Inflammatory macrophage treated with lipopolysaccharide for 1 hour (primary cell): ENCODE measurements at places on chromosomes 5 and 9.
A peak's percentile ranks its signal among the peaks of the same experiment; 100 is the strongest.

DNA sequence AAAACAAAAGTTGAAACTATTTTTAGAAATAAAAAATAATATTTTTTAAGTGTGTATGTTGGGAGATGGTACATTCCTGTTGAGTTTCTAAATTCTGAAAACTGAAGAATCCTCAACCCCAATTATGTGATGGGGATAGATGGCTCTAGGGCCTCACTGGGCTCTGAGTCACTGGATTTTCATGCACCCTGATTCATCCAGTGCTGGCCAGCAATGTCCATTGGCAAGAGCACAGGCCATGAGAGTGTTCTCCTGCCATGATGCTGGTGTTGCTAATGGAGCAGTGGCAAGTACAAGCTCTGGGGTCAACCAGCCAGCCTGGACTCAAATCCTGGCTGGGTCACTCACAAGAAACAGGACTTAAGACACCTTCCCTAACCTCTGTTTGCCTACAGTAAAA lies 23.3 kb downstream of the SMIM23 start:
- DNase-seq, result no peak

DNA sequence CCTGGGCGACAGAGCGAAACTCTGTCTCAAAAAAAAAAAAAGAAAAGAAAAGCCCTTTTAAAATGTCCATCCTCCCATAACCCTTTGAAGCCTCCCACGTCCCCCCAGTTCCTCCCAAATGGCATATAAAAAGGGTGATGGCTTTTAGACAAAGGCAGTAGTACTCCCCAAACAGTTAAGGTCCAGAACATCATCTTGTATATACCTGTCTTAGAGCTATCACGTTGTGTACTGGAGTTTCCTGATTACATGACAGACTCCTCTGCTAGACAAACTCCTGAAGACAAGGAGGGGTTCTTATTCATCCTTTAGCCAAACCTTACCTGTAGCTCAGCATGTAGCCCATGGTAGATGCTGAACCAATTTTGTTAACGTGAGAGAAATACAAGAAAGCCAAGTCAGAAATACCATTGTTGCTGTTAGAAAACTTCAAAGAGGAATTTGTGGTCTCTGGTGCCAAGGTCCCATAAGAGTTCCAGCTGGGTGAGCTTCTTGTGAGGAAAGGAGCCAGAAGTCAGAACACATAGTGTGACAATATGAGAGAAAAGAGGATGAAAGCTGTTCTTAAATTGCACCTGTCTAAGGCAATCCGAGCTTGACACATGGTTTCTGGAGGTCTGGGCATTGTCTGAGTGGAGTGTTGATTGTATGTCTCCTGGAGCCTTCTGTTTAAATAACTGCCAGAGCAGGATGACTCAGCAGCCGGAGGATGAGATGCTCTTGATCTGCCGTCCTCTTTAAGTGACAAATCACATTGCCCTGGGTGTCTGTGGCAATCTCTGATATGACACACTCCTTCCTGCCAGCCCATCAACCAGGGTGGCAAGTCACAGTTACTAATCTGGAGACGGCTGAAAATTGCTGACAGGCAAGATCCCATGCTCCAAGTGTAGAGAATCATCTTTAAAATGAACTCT lies 69.1 kb downstream of the ARRDC3 start:
- DNase-seq, result peak; percentile 99

DNA sequence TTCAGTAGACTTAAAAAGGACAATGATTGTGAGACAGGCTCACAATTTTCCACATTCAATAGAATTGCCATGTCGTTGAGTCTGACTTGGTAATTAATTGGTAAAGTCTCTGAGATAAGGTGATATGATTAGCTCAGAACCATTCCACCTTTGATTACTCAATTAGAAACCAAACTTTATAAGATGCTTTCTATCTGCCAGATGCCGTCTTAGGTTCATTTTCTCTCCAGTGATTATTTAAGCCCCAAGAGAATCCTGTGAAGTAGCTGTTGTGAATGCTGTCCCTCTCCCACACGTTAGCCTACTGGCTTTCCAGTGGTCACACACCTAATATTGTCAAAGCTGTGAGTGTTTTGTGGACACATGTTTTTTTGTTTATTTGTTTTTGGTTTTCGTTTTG lies 528.9 kb upstream of the ZNF462 start:
- no peak for DNase-seq

DNA sequence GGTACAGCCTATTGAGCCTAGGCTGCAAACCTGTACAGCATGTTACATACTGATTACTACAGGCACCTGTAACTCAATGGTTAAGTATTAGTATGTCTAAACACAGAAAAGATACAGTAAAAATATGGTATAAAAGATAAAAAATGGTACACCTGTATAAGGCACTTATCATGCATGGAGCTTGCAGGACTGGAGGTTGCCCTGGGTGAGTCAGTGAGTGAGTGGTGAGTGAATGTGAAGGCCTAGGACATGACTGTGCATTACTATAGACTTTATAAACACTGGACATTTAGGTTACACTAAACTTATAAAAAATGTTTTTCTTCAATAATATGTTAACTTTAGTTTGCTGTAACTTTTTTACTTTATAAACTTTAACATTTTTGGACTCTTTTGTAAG lies 171.3 kb downstream of the SLC28A3 start:
- DNase-seq, result no peak

DNA sequence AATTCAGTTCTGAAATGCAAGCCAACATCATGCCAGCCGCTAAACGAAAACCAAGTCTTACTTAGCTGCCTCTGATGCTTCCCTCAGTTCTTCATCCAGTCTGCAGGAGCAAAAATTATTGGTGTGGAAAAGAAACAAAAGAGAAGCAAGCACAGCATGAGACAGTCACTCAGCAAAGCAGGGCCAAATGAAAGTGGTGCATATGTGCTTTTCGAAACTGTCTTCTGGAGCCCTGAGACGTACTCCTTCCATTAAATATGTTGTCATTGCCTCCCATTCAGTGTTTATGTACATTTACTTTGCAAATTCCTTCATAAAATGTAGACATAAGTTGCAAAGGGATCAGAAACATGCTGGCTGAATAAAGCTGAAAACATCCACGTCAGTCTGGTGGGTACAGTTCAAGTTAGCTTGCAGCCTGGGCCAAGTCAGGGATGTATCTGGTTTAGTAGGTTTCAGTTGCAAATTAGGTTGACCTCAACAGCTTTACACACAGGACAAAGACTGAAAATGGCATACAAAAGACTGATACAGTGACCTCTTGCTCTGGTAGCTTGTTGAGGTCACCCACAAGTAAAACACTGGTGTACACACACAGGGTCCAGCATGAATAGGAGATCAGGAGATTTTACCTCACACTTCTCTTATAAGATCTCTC lies 139.7 kb upstream of the PCA3 start:
- DNase-seq, result no peak

DNA sequence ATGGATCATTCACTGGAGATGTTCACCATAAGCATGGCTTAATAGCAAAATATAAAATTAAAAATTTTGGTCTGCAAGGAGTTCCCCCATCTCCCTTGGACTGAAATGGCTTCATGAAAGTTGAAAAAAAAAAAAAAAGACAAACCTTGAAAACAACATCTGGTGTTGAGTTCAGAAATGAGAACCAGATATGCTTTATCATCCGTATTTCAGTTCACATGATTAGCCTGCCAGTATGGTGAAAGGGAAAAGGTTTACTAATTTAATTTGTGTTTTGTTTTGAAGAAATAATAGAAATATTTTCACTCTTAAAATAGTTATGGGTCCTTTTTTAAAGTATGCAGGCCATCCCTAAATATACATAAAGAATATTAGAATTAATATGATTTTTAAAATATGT lies 67.8 kb downstream of the TMEM167A start:
- no peak for DNase-seq

DNA sequence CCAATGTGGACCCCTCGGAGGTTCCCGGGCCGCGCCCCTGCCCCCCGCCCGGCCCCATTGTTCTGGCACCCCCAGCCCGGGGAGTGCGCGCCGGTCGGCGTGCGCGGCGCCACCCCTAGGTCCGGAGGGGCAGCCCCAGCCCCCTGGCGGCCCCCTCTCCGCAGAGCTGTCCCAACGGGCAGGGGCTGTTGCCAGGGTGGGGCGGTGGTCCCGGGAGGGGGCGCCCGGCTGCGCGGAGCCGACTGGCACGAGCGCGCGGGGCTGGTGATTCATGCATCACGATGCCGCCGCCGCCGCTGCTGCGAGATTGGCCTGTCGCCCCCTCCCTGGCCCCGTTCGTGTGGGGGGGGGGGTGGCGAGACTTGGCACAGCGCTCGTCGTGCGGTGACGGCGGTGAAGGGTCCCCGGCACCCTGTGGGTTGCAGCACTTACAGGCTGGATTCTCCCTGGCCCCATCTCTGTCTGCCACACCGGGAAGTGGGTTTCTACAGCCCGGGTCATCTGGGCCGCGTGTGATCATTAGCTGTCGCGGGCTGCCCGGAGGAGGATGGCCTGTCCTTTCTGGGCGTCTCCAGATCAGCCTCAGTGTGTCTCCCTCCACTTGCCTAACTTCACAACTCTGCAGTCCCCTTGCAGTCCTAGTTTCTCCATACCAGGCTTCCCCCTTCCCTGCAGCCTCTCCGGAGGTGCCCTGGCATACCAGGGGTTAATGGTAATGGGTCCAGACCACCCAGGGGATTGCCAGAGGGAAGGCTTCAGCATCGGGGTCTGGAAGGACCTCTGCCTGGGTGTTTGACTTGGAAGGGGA lies 858 bp downstream of the NCS1 start:
- peak; percentile 50 for DNase-seq

DNA sequence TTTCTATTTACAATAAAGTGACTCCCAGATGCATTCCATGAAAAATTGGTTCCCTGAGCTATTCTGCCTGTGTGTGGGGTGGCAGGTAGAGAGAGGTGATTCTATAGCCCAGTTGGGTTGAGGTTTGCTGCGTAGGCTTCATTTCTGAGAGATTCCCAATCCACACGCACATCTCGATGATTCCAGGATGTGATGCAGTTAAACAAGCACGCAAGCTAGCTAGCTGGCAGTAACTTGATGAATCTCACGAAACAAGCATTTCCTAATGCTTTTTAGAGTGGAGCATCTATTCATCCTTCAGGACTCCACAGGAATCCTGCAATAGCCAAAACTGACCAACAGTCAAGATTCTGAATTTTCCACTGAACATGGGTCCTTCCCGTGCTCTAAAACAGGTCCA lies 43.8 kb upstream of the CER1 start:
- DNase-seq, result no peak

DNA sequence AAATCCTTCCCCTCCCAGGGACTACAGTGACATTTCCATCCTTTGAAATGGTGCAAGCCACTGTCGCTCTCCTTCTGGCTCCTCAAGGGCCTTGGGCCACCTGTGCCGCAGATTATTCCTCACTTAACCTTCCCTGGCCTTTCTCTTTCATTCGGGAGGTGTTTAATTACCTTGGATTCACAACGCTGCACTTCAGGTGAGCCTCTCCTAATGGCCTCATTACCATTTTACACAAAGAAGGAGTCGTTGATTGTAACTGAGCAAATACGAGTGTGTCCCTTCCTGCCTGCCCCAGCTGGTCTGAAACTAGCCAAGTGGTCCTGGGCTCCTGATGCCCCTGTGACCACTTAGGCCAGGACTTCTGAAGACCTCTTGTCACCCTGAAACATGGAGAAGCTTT lies 205.0 kb downstream of the CRB2 start:
- no peak for DNase-seq

DNA sequence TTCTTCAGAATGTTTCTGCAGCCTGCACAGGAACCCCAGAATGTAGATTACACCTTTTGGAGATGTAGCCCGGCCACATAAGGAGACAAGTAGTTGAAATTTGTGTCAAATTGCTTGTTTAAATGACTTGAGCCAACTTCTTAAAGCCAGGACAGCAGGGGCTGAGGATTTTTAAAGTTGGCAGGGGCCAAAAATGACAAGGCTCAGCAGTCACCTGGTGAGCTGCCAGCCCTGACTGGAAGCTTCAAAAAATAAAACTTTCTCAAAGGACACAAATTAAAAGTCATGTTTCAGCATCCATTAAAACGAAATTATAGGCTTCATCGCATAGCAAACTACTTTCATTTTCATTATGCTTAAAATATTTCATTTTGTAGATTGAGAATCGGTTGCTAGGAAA lies 340.3 kb upstream of the WWC1 start:
- DNase-seq, result no peak

- no peak for DNase-seq
These were observed 4.5 kb upstream of the CDX1 start for GRCh38 chr5:150162142-150162513.

DNA sequence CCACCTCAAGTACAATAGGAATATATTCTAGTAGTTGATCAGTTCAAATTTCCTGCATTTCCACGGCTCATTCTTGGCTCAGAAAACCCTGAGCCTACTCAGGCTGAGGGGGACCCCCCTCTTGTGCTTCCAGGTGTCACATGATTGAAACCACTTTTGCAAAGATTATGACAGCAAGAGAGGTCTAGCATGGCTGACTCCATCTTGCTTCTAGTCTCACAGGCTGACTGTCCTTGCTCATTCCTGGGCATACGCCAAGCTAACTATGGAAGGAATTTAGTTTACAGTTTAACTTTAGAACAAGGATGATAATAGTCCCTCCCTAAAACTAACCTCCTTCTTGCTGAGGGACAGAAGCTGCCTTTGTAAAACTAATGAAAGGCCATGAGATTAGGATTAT lies 154.1 kb downstream of the SNX18 start:
- DNase-seq, result no peak

GRCh38 chr9:120542701-120543490 lies 37.1 kb downstream of the CDK5RAP2 start:
- DNase-seq, result no peak

GRCh38 chr9:123527981-123528380 lies 172.0 kb downstream of the CRB2 start:
- peak; percentile 67 for DNase-seq

DNA sequence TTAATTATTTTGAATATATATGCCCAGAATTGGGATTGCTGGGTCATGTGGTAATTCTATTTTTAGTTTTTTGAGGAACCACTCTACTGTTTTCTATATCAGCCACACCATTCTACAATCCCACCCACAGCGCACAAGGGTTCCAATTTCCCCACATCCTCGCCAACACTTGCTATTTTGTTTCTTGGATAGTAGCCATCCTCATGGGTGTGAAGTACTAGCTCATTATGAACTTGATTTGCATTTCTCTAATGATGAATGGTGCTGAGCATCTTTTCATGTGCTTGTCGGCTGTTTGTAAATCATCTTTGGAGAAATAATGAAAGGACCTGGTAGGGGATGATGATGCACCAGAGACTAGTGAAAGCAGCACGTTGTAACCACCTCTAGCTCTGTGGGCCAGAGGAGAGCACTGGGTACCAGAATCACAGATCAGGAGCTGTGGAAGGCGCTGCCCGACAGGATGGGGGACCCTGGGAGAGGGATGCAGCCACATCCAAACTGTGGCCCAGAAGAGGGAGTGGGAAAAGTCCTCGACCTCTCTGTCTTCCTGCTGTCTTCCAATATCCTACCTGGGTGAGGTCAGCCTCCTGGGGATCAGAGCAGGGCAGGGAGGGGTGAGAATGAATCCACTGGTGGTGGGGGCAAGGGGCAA lies 155.4 kb downstream of the RGS3 start:
- DNase-seq, result no peak

DNA sequence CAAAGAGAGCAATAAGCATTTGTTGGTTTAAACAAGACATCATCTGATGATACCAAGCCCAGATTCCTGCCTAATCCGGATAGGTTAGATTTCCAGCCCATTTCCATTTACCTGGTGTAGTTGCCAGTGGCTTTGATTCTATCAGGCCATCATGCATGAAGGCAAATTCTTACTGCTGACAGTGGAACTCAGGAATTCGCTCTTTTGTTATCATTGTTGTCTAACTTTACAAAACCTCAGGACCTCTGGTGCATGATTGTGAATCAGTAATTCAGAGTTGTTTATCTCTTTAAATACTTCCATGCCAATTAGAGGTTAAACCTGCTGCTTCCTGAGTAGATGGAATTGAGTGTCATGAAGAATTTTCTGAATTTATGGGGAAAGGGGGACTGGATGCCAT lies 76.5 kb downstream of the C9orf152 start:
- no peak for DNase-seq
